ENCODE measurements at places on chromosomes 6 and 20.

DNA sequence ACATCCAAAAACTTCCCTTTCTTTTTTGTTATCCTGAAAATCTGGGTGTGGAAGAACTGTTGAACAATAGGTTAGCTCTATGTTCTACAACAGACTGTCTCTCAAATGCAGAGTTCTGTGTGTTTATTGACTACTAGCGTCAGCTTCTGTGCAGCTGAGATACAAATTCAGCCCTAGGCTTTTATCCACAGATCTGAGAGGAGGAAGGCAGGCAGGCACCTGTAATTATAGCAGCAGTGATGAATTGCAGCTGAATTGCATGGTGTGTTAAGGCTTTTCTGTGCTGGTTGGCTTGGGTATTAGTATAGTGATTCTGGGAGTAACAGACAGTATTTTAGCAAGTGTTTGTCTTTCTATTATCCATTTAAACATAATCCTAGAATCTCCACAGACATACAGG, 24.4 kb downstream of the GRIK2 start:
- no peak for DNase-seq

GRCh38 chr6:37538107-37538506, 38.4 kb upstream of the CCDC167 start:
- peak; percentile 56 for DNase-seq

- DNase-seq = peak; percentile 81
Measured at GRCh38 chr20:49785852-49786175, 26.8 kb upstream of the SLC9A8 start.

DNA sequence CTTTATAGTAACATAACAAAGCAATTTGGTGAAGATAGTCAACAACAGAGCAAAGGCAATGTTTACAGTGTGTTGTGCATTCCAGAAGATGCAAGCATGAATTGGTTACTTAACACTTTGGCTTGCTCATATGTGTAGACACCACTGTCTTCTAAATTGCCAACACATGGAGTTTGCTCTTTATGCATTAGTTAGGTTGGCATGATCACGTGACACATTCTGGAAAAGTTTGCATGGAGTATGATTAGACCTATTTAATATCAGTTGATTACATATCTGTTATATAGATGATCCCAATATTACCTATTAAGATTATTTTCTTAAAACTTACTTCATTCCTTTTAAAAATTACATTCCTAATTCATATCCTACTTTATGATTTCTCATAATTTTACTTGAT, 197.6 kb downstream of the RIMS1 start:
- no peak for DNase-seq

DNA sequence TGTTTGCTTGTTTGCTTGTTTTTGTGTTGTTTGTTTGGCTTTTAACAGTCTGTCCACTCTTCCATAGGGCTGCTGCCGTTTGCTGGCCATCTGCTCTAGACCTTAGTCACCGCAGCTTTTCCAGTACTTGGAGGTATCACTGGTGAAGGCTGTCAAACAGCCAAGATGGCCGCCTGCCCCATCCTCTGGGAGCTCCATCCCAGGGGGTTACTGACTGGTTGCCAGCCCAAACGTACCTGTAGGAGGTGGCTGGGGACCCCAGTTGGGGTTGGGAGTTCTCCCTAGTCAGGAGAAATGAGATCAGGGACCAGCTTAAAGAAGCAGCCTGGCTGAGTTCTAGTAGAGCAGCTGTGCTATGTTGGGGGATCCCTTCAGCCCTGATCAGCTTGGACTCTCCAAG, 418.4 kb downstream of the KHDRBS2 start:
- no peak for DNase-seq

DNA sequence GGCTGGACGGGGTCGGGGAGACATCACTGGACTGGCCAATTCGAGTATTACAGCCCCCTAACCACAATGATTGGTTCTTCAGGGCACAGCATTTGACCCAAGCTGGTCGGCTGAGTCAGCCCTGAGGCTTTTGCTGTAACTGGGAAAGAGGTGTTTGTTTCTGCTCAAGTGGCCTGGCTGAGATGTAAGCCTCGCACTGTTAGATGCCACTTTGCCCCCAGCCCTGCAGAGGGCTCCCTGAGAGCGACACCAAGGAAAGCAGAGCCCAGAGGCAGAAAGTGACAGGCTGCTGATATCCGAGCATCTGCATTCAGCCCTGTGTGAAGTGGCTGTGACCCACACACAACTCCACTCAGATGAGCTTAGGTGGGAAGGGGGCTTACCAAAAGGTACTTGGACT, 19.4 kb downstream of the ERGIC3 start:
- peak; percentile 75 for DNase-seq

- DNase-seq = no peak
Measured at GRCh38 chr20:24483435-24484080, 14.1 kb downstream of the SYNDIG1 start.

- no peak for DNase-seq
Measured at GRCh38 chr6:72826037-72826436, 204.2 kb downstream of the KCNQ5 start.

GRCh38 chr20:17431621-17432364, 99.4 kb downstream of the BFSP1 start:
- peak; percentile 56 for DNase-seq

GRCh38 chr6:30154709-30155519, 6.1 kb downstream of the TRIM10 start:
- DNase-seq = no peak

- no peak for DNase-seq
Measured at GRCh38 chr6:106253172-106253571, 72.4 kb downstream of the ATG5 start.

DNA sequence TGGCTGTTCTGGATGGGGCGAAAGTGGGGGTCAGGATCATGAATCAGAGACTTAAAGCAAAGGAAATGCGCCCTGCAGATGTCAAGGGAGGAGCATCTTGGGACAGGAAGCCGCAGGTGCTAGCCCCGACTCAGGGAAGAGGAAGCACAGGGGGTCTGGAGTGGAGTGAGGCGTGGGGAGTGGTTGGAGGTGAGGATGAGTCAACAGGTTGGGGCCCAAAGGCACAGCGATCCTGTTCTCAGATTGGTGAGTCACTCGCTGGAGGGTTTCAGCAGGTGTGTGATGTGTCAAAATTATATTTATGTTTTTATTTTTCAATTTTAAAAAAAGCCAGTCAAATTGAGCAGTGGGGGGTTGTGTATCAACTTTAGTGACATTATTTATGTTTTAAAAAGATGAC, 19.0 kb downstream of the PACSIN1 start:
- DNase-seq = no peak

DNA sequence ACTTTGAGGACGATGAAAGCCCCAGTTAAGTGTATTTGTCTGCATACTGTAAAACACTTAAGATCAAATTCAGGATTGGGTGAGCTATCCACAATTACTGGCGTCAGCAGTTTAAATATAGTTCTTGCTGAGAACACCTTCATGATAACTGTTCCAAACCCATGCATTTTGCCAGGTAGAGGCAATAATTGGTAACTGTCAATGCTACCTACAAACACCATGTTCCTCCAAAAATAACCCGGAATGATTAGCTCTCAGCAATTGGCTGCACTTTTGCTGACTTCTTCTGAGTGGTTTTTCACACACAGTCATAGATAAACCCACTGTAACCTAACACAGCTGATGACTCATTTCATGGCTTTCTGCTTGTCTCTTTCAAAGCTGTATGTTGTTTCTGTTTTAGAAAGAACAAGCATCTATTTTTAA, 1358.6 kb upstream of the GJE1 start:
- DNase-seq = peak; percentile 83

DNA sequence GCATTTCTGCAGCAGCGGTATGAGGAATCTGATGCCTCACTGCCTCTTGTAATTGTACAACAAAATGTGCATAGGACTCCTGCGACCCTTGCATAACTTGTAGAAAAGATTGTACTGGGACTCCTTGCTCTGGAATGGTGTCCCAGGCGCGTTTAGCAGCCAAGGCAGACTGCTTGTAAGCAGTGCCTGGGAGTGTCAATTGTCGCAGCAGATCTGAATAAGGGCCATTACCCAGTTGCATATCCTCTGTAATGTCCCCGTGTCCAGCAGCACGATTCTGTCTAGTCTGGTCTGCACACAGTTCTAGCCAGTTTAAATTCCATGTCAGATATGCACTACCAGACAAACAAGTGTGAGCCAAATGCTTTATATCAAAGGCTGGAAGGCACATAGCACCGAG, 70.7 kb upstream of the BTN3A2 start:
- no peak for DNase-seq

GRCh38 chr6:169158691-169159090, 95.0 kb downstream of the THBS2 start:
- DNase-seq = no peak

DNA sequence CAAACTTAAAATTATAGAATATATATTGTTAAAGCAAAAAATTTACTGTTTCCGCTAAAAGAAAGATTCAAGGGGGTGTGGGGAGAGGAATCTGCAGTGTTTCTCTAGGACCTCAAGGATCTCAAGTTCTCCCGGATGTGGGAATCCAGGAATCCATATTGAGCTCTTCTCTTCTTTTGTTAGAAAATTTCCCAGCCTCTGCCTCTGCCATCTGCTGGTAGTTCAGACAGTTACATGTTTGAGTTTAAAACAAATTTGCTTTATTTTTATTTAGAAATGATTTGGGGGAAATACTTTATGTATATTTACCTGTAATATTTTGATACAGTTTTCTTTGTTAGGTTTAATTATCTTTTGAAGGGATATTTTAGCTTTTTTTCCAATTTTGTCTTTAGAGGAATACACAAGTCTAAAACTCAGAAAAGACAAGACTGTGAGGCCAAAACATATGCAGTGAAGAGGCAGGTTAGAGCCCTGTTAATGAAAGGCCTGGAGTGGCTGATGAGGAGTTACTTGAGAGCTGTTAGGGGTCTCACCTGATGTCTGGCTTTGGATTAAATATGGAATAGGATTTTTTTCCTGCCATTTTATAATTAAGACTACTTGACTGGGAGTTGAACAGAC, 268.8 kb downstream of the ARID1B start:
- peak; percentile 62 for DNase-seq

- no peak for DNase-seq
Measured at GRCh38 chr6:5068153-5068751, 16.9 kb upstream of the PPP1R3G start.

DNA sequence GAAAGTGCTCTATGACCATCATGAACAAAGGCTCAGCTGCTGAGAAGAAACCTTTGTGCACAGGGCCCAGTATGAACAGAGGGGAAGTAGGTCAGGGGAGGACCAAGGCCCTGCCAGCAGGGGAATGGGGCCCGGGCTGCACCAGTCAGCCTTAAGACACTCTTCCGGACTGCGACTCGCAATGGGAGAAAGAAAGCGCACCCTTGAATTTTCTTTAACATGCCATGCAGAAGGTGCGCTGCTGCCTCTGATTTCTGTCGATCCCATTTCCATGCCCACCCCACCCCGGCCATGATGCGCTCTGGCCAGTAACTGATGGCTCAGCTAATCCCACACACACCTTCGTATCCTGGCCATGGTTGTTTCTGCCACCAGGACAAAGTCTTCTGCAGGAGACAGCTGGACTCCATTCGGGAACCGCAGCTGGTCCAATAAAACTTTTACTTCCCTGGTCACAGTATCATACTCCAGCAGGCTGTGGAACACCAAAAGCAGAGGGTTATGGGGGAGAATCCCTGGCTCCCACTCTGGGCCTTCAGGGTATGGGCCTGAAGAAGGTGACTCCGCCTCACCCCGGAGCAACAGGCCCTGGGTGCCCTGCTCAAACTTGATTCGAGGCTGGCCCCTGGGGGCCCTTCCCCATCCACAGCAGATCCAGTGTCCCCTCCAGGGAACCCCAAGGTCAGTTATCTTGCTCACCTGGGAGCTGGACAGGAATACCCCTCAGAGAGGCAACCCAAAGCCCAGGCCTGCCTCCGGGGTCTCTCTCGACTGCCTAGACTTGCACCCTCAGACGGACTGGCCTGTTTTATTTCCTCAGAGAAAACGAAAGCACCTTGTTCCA, 20.3 kb downstream of the CST7 start:
- no peak for DNase-seq

GRCh38 chr6:131773284-131773950, 34.4 kb upstream of the ENPP1 start:
- no peak for DNase-seq

- DNase-seq = no peak
Measured at GRCh38 chr6:4347877-4348276, 212.5 kb upstream of the ECI2 start.

DNA sequence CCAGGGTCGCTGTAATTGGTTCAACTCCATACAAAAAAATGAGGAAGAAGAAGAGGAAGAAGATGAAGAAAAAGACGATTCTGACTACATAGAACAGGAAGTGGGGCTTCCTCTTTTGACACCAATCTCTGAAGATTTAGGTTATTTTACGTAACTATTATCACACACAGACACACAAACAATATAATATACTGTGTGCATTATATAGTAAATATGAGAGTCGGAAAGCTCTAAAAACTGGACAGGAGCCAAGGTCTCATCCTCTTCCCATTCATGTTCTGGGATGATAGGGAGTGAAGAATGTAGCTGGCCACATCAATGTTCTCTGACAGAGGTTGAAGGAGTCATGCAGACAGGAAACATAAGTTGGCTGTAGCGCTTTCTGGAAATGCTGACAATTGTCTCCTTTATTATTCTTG, 13.3 kb downstream of the RSPH4A start:
- no peak for DNase-seq

- DNase-seq = no peak
Measured at GRCh38 chr6:100338090-100338489, 126.6 kb downstream of the SIM1 start.

- DNase-seq = no peak
Measured at GRCh38 chr6:114271405-114271804, 71.4 kb downstream of the HS3ST5 start.

DNA sequence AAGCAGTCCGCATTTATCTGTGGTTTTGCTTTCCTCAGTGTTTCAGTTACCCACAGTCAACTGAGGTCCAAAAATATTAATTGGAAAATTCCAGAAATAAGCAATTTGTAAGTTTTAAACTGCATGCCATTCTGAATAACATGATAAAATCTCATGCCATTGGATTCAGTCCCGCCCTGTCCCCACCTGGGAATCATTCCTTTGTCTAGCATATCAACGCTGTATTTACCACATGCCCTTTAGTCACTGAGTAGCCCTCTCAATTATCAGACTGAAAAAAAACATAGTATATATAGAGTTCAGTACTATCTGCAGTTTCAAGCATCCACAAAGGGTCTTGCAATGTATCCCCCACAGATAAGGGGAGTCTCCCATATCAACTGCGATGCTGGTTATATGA, 17.1 kb downstream of the RANBP9 start:
- peak; percentile 66 for DNase-seq

- peak; percentile 18 for DNase-seq
Measured at GRCh38 chr6:166540631-166541331, 45.7 kb downstream of the RAMACL start.

- DNase-seq = peak; percentile 30
Measured at GRCh38 chr6:4812068-4812467, 35.9 kb downstream of the CDYL start.

DNA sequence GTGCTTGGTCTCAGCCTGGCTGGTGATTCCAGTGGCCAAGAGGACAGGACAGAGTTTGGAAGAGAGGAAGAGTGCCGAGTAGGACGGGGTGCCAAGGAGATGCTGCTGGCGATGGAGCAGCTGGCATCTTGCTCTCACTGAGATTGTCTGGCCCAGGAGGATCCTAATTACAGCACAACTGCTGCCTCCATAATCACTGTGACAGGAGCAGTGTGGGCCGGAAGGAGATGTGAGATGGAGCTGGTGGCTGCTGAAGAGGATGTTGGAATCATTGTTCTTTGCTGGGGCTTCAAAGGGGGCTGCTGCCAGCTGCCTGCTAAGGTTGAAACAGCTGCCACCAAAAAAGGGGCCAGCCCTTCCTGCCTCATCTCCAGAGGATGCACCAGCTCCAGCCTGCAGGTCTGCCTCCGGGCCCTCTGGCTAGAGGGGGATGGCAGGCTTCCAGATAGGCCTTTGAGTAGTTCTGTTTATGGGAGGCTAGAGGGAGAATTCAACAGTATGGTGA, 214.4 kb downstream of the RNF144B start:
- DNase-seq = no peak

All from OCI-M1 (cell line).